ENCODE measurements at places on chromosomes 7 and 10.

DNA sequence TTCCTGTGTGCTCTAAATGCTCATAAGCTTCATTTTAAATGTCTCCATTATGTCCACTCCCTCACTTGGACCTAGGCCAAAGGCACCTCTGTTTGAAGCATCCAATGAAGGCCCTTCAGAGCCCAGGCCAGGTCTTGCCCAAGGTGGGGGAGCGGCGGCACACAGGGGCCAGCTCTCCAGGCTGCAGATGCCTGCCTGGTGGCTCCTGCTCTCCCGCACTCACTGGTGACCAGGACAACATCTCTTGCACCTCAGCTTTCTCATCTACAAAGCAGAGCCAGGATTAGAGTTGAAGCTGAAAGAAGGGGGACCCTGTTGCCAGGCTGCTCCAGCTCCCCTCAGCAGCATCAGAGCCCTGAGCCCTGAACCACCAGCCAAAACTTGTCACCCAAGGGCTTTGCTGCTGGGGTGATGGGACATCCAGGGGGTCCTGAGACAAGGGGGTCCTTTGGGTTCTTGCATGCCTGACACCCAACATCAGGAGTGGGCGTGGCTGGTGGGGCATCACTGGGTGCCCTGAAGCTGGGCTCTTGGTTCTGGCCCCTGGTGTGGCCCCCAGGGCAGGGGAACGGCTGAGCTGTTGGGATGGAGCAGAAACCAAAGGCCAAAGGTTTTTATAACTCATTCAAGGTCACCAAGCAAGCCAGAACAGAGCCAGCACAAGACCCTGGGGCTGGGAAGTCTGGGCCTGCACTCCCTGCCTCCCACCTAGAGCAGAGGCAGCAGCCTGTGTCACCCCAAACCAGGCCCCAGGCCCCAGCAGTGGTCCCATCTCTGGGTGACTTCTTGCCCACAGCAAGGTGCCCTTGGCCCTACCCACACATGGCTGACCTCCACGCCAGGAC is 1.2 kb downstream of the NACAD start:
- no peak for DNase-seq

DNA sequence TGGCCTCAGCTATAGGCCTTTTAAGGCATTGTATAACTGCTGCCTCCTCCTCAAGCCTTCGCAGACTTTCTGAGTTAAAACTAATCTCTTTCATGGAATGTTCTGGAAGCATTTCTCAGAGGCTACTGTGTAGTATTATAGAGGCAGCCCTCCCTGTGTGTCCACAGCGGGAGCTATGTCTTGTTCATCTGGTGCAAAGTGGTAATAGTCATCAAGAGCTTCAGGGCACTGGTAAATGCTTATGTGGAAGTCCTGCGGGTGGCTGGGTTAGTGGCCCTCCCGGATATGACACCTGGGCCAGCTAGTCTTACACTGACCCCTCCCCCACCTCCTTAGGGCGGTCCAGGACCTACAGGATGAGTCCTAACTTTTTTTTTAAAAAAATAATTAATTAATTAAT is 2.2 kb upstream of the ABHD11 start:
- no peak for DNase-seq

DNA sequence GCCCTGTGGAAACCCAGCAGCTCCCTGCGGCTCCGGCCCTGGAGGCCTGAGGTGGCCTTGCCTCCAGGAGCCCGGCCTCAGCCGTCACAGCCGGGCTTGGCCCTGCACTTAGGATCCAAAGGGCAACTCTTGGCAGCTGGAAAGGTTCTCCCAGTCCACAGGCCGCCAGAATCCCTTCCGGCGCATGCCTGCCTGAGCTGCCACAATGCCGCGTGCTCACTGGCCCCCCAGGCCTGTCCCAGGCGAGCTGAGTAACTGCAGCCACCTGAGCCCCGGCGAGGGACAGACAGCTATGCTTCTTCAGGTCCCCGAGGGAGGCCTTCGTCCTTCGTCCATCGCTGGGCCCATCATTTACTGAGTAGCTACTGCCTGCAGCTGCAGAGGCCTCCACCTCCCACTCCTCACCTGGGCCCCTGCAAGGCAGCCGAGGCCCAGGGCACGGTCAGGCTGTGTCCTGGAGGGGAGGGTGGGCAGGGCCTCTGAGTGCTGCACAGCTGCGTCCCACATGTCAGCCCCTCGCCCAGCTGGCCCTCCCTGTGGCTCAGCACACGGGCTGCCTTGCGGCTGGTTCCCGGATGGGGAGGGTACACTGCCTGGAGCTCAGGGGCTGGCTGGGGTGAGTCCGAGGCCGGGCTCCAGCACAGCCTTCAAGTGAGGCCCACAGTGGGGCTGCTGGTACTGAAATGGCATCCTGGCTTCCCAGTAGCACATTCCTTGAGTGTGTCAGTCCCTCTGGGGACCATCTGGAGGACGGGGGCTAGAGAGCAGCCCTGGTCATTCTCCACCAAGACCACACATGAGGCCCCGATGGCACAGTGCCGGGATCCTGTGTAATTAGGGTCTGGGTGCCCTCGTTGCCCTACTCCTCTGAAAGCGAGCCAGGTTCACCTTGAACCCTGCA is 172.5 kb downstream of the ELFN1 start:
- peak; percentile 48 for DNase-seq

GRCh38 chr7:151229249-151229648 is 2.2 kb upstream of the ABCF2 start:
- no peak for DNase-seq

- DNase-seq: no peak
These were observed 12.7 kb upstream of the TTYH3 start for GRCh38 chr7:2619116-2619515.

DNA sequence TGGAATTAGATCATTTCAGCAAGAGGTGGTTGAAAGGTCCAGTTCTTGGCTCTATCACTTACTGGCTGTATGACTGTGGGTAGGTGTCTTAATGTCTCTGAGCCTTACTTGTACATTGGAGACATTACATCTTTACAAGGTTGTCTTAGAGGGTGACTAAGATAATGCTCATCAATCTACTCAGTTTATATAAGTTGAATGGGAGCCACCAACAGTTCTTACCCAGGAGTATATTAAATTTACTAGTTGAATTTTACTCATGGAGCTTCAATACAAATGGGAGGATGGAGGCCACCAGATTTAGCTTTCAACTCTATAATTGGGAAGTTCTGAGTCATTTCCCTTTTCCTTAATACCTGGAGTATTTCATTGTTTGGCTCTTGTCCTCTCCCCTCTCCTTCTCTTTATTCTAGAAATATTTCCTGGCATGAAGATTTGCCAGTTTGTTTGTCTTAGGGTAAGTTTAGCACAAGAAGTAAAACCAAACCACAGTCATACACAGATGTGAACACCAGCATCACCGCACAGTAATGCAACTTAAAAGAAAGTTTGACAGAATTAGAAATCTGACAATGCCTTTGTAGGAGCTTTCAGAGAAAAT is 222.8 kb downstream of the LRMDA start:
- no peak for DNase-seq

DNA sequence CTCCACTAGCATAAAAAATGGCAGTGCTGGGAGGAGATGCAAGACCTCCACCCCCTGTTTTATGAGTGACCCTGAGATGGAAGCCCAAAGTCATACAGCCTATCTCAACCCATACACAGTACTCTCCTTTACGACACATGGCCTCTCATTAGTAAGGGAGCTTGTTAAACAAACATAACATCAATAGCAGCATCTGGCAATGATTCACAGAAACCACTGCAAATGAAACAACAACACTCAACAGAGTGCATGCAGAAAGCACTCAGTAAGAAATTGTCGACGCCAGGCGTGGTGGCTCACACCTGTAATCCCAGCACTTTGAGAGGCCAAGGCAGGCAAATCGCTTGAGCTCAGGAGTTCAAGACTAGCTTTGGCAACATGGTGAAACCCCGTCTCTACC is 27.5 kb upstream of the FIGNL1 start:
- DNase-seq: no peak

- DNase-seq: no peak
These were observed 56.6 kb downstream of the AHR start for GRCh38 chr7:17355050-17355449.

DNA sequence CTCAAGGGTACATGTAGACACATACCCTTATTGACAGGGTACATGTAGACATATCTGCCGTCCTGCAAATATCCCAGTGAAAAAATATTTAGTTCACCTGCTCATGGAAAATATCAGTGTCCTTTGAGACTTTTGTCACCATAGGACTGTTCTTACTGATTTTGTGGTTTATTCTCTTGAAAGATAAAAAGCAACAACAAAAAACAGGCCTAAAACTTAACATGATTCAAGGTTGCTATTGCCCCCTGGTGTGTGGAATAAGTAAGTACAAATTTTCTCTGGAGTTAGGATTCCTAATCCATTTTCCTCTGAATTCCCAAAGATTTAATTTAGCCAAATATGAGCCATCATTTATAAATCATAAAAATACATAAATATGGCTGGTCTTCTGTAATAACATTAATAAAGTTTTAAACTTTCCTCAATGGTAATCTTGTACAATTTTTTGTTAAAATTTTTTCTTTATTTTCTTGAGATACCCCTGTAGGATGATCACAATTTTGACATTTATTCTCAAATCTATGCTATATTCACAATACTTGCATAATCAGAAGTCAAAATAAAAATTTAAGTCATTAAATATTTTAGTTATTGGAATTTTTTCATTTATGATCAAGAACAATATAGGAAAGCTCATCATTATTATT is 741.4 kb upstream of the POT1 start:
- peak; percentile 46 for DNase-seq

GRCh38 chr7:55477781-55478374 is 94.4 kb downstream of the VOPP1 start:
- peak; percentile 60 for DNase-seq

DNA sequence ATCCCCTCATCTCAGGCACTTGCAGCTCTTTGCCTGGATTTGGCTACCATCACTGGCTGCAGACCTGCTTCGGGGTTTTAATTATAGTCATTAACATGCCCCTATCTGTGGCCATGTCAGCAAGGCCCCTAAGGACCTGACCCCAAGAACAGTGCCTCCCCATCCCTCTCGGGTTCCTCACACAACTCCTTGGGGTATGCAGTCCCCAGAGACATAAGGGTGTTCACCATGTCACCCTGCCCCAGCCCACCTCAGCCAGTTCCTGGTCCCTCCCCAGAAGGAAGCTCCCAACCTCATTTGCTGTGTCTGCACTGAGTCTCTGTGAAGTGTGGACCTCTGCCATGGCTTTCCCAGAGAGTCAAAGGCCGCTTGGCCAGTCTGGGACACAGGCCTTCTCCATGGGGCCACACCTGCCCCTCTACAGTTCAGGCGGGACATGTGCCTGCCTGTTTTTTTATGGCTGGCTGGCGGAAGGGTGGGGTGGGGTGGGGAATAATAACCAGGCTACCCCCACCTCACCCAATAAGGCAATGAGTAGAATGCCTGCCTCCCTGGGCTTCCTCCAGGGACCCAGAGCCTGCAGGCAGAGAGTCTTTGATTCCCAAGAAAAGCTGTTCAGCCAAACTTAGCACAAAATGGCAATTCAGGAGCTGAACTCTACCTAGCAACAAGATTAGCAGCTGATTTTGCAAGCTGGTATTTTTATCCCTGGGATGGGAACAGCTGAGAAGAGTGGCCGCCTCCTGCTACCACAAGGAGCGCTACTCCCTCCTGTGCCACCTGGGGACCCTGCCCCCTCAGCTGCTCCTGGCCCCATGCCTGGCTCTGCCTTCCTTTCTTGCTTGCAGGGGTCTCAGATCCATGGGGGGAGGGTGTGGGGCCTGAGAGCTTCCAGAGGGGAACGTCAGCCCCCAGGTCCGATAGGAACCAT is 23.7 kb upstream of the CAMK2B start:
- DNase-seq: peak; percentile 42

DNA sequence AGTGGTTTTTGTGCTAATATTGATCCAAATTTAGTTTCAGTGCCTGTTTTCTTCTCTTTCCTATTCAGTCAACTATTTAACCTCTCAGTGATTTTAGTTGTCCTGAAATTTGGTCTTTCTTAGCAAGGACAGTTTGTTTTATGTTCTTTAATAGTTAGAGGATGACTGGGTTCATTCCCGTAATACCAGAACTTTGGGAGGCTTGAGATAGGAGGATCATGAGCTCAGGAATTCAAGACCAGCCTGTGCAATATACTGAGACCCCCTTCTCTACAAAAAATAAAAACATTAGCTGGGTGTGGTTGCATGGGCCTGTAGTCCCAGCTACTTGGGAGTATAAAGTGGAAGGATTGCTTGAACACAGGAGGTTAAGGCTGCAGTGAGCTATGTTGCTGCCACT is 148.3 kb downstream of the EXOC4 start:
- no peak for DNase-seq

DNA sequence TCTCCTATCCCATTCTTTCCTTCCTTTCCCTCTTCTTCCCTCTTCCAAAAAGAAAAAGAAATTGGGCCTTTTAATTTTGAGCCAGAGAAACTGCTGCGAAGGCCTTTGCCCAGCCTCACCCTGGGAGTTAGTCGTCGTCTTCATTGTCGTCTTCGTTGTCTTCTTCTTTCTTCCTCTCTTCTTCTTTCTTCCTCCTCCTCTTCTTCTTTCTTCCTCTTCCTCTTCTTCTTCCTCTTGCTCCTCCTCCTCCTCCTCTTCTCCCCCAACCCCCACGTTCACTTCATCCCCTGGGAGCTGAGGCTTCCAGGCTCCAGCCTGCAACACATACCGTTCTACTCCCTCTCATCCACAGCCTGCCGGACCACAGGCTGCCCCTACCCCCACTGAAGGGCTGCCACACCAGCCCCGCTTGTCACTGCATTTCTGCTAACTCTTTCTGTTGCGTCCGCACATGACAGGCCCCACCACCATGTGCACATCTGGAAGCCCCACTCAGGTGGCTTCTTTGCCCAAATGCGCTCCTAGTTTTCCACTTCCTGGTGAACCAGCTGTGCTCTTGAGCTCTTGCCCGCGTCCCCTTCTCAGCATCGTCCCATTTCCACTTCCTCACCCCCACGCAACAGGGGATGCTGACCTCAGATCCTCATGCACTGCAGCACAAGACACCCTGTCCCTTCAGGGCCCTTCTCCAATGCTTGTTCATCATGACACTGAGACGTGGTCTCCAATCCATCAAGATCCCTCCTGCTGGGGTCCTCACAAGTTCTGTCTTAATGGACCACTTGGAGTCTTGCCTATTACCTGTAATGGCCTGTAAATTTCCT is 94.9 kb upstream of the SH2B2 start:
- no peak for DNase-seq

GRCh38 chr10:104416-104815 is 30.8 kb upstream of the ZMYND11 start:
- DNase-seq: no peak

- DNase-seq: no peak
These were observed 36.8 kb downstream of the CHST3 start for GRCh38 chr10:72001033-72001395.

DNA sequence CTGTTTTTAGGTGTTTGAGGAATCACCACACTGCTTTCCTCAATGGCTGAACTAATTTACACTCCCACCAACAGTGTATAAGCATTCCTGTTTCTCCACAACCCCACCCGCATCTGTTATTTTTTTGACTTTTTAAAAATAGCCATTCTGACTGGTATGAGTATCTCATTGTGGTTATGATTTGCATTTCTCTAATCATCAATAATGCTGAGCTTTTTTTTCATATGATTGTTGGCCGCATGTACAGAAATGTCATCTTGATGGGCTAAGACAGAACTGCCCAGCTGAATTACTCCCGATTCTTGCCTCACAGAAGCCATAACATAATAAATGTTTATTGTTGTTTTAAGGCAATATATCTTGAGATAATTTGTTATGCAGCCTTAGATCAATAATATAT is 93.1 kb upstream of the DKK1 start:
- no peak for DNase-seq

Measured in cardiac muscle cell (in vitro differentiated cells and primary cell).